WTC11 (cell line): ENCODE measurements at places on chromosomes 4 and X.

DNA sequence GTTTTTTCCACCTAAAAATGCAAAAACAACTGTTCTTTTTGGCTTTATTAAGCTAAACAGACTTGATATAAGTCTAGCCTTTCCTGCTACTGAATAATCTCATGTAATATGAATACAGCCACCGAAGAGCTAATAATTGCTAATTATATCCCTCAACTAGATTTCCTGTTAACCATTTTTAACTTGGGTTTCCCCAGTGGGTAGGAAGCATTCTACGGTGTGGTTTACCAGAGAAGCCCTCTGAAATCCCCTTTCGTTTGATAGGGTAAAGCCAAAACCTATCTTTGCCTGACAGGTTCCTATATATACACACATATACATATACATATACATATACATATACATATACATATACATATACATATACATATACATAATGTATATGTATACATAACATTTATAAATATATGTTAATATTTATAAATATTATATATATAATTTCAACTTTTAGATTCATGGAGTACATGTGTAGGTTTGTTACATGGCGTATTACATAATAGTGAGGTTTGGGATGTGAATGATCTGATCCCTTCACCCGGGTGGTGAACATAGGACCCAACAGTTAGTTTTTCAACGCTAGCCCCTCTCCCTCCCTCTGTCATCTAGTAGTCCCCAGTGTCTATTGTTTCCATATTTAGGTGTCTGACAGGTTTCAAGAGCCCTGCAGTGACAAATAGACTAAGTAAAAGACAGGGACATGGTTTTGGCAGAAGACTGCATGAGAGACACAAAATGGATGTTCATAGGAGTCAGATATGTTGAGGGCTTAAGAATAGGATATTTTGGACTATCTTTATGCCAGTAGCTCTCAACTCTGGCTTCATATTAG lies 62.4 kb downstream of the ATXN3L start:
- DNase-seq, result no peak

- DNase-seq, result no peak
These were observed 24.8 kb upstream of the AFAP1 start for GRCh38 chr4:7964459-7964858.

DNA sequence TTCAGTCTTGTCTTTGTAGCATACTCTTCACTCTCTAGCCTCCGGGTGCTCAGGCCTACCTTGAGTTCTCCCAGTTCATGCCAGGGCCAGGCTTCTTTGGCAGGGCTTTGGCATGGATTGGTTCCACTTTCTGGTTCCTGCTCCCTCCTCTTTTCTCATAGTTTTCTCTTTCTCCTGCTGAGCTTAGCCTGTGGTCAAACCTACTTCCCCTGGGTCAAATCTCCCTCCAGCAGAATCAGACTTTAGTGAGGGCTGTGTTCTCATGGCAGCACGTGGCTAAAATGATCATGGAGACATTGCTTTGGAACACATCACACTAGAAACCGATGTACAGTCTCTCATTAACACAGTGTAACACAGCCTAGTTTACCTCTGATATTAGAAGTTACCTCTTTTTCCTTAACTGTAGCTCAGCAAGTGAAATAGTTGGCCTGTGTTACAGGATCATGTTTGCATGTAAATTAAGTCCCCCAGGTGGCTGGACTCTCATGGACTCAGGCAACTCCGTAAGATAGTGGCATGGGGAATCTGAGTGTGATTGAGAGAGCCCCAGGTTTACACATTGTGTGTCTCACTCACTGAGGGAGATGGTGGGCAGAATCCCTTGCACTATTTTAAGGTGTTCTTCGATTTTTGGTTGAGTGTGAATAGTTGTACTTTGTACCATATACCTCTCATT lies 13.3 kb downstream of the RAB9A start:
- no peak for DNase-seq

GRCh38 chr4:72302981-72303704 lies 265.9 kb downstream of the ADAMTS3 start:
- DNase-seq, result peak; percentile 58

- no peak for DNase-seq
These were observed 151.3 kb upstream of the KCNIP4 start for GRCh38 chr4:22099896-22100295.

- DNase-seq, result no peak
These were observed 146.4 kb upstream of the EOLA2 start for GRCh38 chrX:150084496-150085229.

- peak; percentile 78 for DNase-seq
These were observed at the start of gene RNF150 for GRCh38 chr4:141133146-141133998. Gene RNF150 (minus strand): TSS chr4:141133469.

GRCh38 chr4:139940600-139940999 lies 213.4 kb downstream of the MAML3 start:
- no peak for DNase-seq

- no peak for DNase-seq
These were observed 136.0 kb downstream of the UGT8 start for GRCh38 chr4:114734594-114734993.

- peak; percentile 56 for DNase-seq
These were observed 305 bp upstream of the MAB21L2 start for GRCh38 chr4:150581641-150582051.

- DNase-seq, result no peak
These were observed 62.9 kb upstream of the SLC7A11 start for GRCh38 chr4:138305050-138305449.

DNA sequence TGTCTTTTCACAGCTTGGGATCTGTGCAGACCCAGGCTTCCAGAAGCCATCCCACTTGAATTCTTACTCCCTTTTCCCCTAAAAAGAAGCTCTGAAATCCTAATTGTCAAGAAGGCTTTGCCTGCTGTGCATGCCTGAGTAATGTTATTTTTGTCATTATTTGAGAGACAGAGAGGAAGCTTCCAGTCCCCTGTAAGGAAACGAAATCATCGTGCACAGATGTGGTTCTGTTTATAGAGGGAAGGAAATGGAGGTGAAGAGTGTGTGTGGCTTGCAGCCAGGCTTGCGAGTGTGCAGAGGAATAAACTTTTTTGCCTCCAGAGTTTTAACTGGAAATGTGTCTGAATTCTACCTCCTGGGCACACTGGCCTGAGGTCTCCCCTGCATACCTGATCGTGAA lies 70.2 kb downstream of the TBL1X start:
- DNase-seq, result no peak

- no peak for DNase-seq
These were observed 57.3 kb downstream of the ABCG2 start for GRCh38 chr4:88101165-88101564.

DNA sequence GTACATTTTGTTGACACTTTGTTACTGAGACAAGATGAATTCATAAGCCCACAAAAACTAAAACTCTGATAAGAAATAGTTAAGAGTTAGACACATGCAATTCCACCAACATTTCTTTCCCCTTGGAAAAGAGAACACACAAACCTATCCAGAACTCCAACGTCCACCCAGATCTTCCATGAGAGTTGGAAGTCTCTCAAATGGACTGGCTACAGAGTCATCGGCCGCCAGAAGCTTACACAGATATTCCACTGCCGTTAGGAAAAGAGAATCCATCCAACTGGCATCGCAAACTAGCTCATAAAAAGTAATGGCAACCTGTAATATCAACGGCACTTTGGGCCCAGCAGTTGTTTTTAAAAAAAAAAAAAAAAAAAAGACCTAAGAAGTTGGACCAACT lies 114.7 kb downstream of the PRKX start:
- no peak for DNase-seq

DNA sequence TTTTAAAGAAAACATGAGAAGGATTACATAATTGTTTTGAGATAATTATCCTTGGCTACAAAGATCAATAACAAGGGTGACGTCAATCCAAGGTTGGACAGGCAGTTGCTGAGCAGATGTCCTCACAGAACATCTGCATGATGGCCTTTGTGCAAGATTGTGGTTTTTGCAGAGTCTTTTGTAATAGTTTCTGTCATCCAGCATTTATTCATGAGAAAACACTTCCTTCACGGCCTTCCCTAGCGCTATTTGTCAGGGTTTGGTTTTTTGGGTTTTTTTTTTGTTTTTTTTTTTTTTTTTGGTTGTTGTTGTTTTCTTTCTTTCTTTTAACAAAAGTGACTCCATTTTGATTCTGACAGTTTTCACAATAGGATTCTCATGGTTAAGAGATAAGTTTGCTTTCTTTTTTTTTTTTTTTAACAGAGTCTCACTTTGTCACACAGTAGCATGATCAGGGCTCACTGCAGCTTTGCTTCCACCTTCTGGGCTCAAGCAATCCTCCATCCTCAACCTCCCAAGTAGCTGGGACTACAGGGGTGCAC lies 31.5 kb upstream of the ELF2 start:
- DNase-seq, result no peak

GRCh38 chr4:35250331-35250730 lies 994.0 kb downstream of the ARAP2 start:
- no peak for DNase-seq

DNA sequence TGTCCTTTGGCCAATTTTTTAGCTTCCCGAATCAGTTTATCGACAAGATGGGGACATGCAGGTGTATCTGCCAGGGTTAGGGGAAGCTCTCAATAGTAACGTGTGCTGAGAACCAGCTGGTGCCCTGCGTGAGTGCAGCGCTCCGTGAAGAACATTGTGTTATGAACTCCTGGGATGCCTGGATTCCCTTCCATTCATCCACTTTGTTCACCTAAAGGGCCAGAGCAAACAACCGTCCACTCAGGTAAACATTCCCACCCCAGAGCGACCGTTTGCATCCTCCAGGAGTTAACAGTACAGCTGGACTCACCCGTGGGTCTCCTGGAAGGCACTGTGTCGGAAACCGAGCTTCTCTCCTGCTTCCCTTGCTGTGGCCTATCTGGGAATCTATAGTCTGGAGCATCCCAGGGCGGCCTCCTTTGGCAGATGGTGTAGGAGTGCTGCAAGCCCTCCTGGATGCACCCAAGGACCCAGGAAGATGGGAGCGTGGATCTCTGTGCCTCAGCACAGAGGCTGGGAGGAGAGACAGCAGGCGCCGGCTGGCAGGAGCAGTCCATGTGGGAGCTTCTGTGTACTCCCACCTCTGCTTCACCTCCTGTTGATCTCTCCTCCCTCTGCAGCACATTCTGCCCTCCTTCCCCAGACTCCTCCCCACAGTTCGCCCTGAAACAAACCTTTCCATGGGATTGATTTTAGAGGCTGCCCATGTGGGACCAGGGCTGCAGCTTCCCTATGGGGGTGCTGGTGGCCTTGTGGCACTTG lies 62.7 kb downstream of the SHROOM2 start:
- DNase-seq, result no peak

DNA sequence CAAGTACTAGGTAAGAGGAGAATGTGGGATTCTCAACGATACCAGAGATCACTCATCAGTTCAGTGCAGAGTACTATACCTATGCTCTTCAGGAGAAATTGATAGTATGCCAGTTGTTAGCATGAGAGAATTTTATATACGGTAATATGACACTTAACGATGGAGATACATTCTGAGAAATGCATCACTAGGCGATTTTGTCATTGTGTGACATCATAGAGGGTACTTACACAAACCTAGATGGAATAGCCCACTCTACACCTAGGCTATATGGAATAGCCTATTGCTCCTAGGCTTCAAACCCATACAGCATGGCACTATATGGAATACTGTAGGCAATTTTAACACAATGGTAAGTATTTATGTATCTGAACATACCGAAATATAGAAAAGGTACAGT lies 140.2 kb downstream of the SLIT2 start:
- no peak for DNase-seq

DNA sequence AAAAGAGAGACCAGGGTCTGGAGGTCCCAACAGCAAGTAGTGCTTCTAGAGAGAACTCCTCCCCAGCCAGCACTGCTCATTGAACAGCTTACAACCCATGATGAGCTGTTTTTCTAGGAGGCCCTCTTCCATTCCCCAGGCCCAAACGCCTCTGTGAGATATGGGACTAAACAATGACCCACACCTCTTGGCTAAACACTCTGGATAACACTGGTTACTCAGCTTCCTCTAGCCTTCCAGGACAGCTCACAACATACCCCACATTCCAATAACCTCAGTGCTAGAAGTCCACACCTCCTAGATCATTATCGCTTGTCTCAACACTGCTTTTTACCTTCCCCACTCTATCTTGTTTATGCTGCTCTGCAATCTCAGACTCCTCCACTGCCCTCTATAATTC lies 35.4 kb upstream of the PGRMC2 start:
- DNase-seq, result no peak

- DNase-seq, result peak; percentile 41
These were observed 28.5 kb upstream of the FGF2 start for GRCh38 chr4:122798101-122798500.

GRCh38 chr4:1451752-1452122 lies 45.5 kb upstream of the NKX1-1 start:
- DNase-seq, result no peak

- no peak for DNase-seq
These were observed 48.9 kb downstream of the ACSL4 start for GRCh38 chrX:109684136-109684535.

- DNase-seq, result no peak
These were observed 91.3 kb downstream of the SHISA3 start for GRCh38 chr4:42488554-42488953.

DNA sequence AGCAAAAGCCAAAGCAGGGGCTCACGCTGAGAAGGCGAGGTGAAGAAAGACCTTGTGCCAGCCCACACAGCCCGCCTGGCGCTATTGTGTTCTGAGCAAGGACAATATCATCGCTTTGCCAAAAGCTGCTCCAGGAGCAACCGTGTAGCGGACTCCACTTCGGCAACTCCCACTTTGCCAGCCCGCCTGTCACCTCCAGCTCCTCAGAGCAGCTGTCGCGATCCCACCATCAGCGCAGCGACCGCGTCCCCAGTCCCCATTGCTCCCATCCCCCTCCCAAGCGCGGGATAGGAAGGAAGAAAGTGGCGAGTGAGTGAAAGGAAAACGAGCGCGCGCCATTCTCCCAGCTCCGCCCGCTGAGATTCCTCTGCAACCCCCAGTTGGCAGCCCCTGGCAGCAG lies 759 bp downstream of the ZC4H2 start:
- DNase-seq, result peak; percentile 38

DNA sequence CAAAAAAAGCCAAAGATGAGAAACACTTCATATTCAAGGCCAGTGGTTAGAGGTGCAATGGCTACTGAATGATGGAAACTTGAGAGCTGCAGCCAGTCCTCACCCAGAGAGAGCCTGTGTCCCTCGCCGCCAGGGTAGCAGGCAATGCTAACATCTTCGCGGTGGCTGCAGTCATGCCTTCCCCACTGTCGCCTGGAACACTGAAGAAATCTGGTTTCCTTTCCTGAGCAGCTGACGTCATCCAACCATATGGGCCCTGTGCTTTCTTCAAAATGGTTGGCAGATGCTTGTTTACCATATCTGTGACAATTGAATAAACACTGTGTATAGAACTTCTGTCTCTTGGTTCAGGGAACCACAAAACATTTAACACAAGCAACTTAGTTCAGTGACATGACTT lies 39.7 kb downstream of the PRSS12 start:
- no peak for DNase-seq

DNA sequence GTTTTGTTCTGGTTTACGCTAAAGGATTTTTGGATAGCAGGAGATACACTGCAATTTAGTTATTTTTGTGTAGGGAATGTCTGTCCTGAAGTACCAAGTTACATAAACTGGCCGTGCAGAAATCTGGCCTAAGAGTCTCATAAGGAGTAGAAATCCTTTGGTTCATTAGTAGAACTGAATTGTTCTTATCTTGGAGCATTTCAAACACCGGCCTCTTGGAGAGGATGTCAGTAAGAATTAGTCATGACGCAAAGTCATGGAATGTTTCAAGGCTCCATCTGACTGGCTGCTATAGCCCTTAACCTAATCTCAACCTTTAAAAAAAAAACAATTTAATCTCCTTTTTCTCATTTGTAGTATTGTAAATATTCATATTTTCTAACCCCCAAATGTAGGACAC lies 15.2 kb downstream of the PDLIM3 start:
- DNase-seq, result no peak
